Esophagus mucosa (tissue), 1 donor: ENCODE measurements at places on chromosomes 3 and 15. TPM values are rescaled to one million over a fixed set of nuclear protein-coding genes. Genes with fewer than 3 reads are reported as not detected.

Gene RAB11A
- total RNA-seq, result 458 TPM

Gene CTXN2
- not detected for total RNA-seq

Gene CPN2
- total RNA-seq, result not detected

Gene CD200
- 1.1 TPM for total RNA-seq

Gene ATP8B4
- 0.56 TPM for total RNA-seq

Gene TF
- total RNA-seq, result 63.3 TPM

Gene LMOD3
- total RNA-seq, result not detected

Gene RIOX2
- total RNA-seq, result 33.6 TPM

Gene CASR
- total RNA-seq, result not detected

Gene LRRC31
- not detected for total RNA-seq

Gene GOLGA8G
- not detected for total RNA-seq

Gene BNC1
- 39.6 TPM for total RNA-seq

Gene MIX23
- total RNA-seq, result 43.3 TPM

Gene HRH1
- total RNA-seq, result 4.2 TPM

Gene STARD5
- 17.1 TPM for total RNA-seq

Gene MYLK
- 16.6 TPM for total RNA-seq

Gene GOLGA6L4
- 2.4 TPM for total RNA-seq

Gene SCAMP5
- 0.84 TPM for total RNA-seq

Gene ADGRG7
- not detected for total RNA-seq

Gene RETNLB
- total RNA-seq, result not detected

Gene CSPG4
- total RNA-seq, result 1.9 TPM

Gene PYGO1
- 1.8 TPM for total RNA-seq

Gene AMIGO3
- not detected for total RNA-seq
